ENCODE measurements at places on chromosomes 2 and 18. TPM values are rescaled to one million over a fixed set of nuclear protein-coding genes. Genes with fewer than 3 reads are reported as not detected.

DNA sequence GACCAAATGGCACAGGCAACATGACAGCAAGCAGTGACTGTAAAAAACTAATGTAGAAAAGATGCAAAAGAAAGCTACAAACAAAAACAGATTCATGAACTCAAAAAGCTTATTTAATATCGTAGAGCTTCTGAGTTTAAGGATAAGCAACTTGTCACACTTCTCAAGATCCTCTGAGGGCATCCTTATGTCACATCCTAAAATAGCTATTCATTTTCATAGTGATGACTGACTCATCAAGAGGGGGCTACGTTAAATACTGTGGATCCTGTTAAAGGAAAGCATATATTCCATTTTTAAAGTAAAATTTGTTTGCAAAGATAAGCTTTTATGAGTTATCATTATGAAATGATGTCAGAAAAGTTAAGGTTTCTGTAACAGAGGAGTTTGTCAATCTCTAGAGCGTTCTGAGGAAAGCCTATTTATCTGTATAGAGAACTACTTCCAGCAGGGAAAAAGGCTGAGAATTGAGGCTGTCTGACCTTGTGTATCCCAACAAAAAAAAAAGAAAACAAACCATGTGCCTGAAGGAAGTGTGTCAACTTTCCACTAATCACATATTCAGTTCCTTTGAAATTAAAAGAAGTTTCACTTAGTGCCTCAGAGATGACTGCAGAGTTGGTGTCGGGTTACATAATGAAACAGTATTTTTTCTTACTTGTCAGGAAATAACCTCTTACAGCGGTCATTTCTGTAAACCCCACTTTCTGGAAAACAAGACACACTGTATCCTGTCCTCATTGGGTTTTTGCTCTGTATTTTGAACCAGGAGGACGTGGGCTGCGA lies 115.5 kb downstream of the ESCO1 start:
- DNase-seq, result no peak

DNA sequence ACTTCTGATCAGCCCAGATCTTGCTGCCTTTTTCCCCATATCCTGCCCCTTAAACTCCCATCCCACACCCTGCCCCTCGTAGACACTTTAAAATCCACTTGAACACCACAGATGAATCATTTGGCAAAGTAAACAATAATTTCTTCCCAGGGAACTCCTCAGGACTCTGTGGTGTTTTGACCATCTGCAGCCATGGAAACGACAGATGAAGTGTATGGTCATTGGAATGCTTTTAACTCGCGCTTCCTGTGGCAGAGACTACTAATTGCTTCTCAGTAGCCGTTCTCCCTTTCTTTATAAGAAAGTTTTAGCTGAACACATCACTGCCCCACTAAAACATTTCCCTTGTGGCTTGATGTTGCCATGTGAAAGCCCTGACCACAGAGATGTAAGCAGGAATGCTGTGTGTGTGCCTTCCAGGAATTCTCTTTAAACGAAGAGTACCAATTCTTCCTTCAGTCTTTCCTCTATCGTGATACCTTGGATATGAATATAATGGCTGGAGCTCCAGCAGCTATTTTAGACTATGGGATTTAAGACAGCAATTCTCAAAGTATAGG lies 92.7 kb upstream of the PARD3B start:
- DNase-seq, result no peak

DNA sequence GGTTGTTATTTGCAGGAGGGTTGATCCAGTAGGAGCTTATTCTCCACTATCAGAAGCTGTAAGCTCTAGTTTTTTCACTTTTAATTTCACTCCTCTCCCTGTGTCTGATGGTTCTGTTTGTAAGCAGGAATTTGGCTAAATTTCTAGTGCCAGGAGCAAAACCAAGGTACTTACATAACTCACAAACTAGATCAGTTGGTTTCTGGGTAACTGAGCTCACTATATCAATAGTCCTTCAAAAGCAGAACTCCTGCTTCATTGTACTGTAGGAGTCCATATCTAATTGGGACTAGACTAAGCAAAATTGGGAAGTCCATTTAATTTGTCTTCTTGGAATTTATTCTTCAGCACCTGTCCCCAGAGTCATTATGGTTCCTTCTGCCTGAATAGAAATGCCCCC lies 20.1 kb upstream of the RAX start:
- DNase-seq, result no peak

DNA sequence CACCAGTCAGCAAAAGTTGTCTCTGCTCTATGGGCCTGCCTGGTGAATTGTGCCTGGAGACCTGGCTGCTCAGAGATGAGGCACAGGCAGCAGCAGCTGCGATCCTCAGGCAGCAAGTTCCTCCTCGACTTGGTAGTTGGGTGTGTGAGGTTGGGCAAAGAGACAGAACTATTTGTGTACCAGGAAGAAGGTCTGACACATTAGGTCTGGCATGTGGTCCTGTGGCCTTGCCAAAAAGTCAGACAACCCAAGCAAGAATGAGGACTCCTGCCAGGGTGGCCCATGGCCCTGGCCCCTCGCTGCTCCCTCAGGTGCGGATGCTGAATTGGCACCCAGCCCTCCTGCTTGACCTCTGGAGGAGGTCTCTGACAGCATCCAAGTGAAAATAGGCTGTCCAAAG lies 192.7 kb downstream of the DYSF start:
- no peak for DNase-seq

GRCh38 chr2:144946263-144946662 lies 426.3 kb upstream of the ZEB2 start:
- no peak for DNase-seq

- DNase-seq, result no peak
These were observed 115.9 kb downstream of the ZFP36L2 start for GRCh38 chr2:43110442-43110871.

DNA sequence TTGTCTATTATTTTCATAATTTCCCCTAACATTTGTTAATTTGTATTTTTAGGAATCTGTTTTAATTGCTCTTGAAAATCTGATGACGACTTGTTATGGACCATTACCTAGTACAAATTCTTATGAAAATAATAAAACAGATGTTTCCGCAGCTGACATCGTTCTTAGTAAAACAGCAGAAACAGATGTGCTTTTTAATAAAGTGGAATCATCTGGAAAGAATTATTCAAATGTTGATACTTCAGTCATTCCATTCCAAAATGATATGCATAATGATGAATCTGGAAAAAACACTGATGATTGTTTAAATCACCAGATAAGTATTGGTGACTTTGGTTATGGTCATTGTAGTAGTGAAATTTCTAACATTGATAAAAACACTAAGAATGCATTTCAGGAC lies 69.9 kb downstream of the PMS1 start:
- no peak for DNase-seq

- no peak for DNase-seq
These were observed at the start of gene FIGN for GRCh38 chr2:163735685-163736432. TSS of gene FIGN (minus strand) at chr2:163736008. CDS start at chr2:163734927, 1,081 bp downstream.

- no peak for DNase-seq
These were observed 74.4 kb upstream of the TWIST2 start for GRCh38 chr2:238773472-238773871.

DNA sequence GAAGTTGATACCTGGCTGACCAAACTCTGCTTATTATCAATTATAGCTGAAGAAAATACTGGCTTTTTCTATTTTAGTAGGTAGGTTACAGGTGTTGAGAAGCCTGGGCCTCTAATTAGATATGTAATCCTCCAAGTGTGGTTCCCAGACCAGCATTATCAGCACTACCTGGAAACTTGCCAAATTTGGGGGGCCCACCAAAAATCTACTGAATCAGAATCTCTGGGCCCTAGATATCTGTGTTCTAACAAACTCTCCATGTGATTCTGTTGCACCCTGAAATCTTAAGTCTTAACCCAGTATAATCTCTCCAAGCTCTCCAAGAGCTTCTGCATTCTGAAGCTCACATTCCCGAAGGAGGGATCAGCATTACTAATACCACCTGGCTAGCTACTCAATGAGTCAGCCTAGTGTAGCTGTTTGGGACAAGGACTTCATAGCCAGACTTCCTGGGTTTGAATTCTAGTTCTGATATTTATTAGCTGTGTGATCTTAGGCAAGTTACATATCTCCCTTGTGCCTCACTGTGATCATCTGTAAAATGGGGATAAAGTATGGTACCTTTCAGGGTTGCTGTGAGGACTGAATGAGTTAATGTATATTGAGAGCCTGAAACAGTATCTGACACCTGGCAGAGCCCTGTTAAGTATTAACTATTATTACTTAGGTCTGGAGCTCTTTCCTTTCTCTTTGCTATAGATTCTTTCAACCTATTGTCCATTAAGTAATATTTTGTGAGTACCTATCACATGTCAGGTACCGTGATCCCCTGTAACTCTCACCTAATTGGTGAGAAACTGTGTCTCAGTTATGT lies 94.1 kb upstream of the CD302 start:
- DNase-seq, result no peak

Gene RSAD2
- total RNA-seq, result 6.7 TPM

Gene GPBAR1
- total RNA-seq, result 2.7 TPM

Gene CCNYL1
- total RNA-seq, result 12.8 TPM

Gene TIMM21
- 20.9 TPM for total RNA-seq
